NCI-H226 (cell line): ENCODE measurements at places on chromosomes 12 and 14.

GRCh38 chr12:110649341-110649847, 35.5 kb downstream of the TCTN1 start:
- no peak for DNase-seq

GRCh38 chr12:86945685-86946196, 689.5 kb upstream of the MGAT4C start:
- no peak for DNase-seq

DNA sequence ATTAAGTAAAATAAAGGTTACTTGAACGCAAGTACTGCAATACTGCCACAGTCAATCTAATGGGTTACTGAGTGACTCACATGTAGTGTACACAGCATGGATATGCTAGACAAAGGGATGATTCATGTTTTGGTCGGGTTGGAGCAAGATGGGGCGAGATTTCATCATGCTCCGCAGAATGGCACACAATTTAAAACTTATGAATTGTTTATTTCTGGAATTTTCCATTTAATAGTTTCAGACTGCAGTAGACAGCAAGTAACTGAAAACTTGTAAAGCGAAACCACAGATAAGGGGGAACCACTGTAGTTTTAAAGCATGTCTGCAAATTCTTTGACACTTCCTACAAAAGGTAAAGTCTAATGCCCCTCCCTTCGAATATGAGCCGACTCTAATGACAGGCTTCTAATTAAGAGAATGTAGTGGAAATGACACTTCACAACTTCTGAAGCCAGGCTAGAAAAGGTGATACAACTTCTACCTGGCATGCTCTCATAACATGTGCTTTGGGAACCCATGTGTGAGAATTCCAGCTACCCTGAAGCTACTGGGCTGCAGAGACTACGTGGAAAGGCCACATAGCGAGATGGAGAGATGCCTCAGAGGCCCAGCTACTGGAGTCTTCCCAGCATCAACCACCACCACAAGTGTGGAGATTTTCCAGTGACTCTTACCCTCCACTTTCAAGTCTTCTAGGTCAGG, 13.9 kb upstream of the TCP11L2 start:
- DNase-seq = peak; percentile 87

DNA sequence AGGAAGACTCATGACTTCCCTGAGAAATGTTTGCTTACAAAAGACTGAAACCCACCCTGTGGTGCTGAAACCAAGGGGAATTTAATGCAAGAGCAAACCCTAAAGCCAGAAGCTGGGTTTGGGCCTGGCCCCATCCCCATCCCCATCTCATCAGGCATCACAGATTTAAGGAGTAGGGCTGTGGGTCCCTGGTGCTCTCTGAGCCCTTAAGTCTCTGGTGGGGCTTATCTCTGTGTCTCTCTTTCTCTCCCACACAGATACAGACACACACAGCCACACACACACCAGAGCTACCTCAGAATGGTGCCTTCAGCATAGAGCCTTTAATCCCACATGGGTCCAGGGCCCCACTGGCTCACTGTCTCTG, 237.1 kb downstream of the SLC41A2 start:
- no peak for DNase-seq

- no peak for DNase-seq
Measured at GRCh38 chr12:123815968-123816367, 53.9 kb downstream of the DNAH10 start.

DNA sequence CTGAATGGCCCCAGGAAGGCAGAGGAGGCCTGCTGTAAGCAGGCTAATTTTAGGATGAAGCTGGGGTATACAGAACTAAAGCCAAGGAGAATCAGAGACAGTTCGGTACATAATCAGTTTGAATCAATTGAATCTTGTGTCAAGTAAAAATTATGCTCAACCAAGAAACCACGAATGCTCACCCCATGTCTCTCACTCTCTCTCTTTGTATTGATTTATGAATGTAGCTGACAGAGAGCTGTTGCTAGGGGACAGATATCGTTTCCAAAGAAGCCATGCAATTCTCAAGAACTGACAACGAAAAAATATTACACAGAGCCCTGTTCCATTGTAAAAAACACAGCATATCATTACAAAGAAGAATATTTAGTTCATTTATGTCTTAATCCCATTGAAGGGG, 151.1 kb upstream of the PKP2 start:
- no peak for DNase-seq

DNA sequence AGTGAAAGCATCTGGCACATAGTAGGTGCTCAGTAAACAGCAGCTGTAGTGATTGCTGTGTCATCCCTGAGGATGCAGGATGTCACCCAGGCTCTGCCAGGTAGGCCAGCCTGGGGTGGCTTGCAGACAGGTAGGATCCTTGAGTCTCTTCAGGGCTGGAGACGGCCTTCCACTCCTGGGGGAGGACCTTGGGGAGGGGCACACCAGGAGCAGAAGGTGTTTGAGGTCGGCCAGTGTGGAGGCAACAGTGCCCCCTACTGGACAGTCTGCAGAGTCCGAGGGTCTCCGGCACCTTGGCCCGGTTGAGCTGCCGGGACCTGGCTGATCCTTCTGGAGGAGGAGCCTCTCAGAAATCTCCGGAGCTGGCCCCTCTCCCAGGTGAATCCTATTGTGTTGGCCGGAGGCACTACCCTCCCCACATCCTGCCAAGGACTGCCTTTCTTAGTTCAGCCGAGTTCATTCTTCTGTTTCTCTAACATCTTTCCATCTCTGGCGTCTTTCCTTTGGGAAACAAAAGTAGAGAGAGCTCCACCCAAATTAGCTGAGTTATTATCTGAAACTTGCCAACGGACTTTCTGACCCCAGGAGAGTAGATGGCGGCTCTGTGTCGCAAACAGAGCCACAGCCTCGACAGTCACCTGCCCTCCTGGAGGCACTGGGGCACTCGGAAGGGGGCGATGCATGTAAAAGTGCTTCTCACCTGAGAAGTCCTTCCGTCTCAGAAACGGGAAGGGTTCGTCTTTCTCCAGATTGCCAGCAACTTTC, 41.8 kb upstream of the CLMN start:
- no peak for DNase-seq

DNA sequence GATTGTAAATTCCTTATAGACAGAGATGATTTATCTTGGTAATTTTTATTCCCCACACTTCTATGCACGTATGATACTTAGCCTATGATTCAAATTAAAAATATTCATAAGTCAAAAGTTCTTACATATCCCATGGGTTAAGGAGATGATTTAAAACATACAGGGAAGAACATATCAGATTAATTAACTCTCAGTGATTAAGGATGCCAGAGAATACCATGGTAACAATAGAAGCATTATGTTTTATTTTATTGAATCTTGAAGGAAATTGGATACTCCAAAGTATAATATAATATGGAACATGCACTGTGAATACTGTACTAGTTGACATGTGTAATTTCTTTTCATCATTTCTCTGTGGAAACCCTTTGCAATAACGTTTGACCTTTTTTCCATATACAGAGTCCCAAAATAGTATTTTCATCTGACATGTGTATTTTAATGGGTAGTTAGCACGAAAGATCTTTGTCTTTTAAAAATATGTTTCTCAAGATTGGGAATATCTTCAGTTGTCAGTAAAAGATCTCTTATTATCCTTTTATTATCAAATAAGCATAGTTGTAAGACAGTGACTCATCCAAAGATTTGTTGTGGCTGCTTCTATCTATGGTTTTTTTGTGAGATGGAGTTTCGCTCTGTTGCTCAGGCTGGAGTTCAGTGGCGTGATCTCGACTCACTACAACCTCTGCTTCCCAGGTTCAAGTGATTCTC, 166.7 kb downstream of the RAD51B start:
- peak; percentile 62 for DNase-seq

GRCh38 chr14:53060046-53060445, 93.1 kb downstream of the DDHD1 start:
- no peak for DNase-seq

GRCh38 chr12:108270035-108270848, 68.9 kb downstream of the CMKLR1 start:
- DNase-seq = no peak

GRCh38 chr12:56377310-56377988, 14.8 kb upstream of the APOF start:
- peak; percentile 48 for DNase-seq

DNA sequence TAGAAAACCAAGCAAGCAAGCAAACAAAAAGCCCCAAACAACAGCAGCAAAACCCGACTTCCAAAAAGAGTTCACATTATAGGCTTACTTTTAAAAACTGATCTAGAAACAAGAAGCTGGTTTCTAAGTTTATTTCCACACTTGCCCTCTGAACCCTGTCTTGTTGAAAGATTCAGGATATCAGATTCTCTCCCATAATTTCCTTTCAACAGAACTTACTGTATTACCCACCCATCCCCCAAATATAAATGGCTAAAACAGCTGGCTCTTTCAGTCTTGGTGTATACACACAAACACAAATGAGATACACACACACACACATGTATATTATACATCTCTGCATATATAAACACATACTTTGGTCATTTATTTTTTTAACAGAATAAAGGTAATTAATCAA, 460.9 kb downstream of the ZFP36L1 start:
- no peak for DNase-seq

DNA sequence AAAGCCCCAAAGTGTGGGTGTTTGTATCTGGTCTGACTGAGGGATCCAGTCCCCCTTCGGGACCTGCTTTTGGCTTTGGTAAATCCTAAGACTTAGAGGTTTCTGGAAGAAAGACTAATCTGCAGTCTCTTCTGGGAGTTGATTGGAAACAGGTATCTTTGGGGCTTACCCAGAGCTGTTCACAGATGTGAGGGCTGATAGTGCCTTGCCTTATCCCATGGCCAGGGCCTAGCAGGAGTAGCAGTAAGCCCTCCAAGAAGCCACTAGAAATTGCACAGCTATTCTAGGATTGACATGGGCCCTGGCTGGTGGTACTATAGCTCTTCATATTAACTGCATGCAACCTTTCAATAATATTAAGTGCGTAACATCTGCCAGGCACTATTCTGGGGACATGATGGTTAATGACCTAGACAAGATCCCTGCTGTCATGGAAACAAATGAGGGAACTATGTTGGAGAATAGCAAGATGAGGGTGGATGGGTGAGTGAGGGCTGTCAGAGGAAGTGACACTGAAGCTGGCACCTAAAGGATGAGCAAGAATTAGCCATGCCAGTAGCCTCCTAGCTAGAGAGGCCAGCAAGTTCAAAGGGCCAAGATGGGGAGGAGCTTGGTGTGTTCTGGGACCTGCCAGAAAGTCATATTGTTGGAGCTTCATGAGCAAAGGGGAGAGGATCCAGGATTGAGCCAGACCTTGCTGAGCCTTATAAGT, 71.7 kb downstream of the CRADD start:
- no peak for DNase-seq

- no peak for DNase-seq
Measured at GRCh38 chr12:91052026-91052425, 5.8 kb downstream of the KERA start.

GRCh38 chr12:117854339-117855012, 114.3 kb downstream of the KSR2 start:
- DNase-seq = peak; percentile 32

- no peak for DNase-seq
Measured at GRCh38 chr12:51941011-51941581, 10.4 kb upstream of the ACVR1B start.

DNA sequence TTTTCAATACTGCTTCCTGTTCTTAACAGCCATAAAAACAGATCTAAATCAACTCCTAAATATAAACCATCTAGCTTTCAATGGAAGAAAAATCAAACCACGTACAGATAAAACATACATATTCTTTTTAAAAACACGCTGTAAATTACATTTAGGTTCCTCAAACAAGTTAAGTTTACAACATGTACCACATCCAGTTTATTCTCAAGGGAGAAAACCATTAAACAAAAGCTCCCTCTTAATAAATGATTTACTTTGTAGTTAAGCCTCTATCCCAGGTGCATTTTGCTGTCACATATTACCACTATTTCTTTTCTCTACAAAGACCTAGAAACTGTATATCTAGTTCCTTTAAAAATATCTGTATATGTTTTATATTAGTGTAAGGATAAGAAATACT, 3.1 kb downstream of the NUMB start:
- DNase-seq = no peak

DNA sequence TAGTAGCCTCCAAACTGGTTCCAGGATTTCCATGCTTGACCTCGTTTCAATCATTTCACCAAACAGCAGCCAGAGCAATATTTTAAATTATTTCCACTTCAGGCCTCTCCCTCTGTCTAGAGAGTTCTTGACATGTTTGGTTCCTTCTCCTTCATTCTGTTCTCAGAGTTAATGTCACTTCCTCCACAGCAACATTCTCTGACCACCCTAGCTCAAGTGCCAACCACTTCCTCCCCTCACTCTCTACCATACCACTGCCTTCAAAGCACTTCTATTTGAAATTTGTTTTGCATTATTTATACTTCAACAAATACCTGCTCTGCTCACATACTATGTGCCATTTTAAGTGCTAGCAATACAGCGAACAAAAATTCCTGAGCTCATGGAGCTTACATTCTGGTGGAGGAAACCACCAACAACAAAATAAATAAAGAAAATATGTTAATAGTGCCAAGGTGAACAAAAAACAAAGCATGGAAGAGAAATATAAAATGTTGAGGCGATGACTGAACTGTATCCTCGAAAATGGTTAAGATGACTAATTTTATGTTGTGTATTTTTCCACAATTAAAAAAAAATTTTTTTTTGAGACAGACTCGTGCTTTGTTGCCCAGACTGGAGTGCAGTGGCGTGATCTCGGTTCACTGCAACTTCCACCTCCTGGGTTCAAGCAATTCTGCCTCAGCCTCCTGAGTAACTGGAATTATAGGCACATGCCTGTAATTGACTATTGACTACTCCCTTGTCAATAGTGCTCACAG, 17.3 kb downstream of the BAZ1A start:
- no peak for DNase-seq

GRCh38 chr14:21334202-21334906, 49.5 kb downstream of the SUPT16H start:
- no peak for DNase-seq

DNA sequence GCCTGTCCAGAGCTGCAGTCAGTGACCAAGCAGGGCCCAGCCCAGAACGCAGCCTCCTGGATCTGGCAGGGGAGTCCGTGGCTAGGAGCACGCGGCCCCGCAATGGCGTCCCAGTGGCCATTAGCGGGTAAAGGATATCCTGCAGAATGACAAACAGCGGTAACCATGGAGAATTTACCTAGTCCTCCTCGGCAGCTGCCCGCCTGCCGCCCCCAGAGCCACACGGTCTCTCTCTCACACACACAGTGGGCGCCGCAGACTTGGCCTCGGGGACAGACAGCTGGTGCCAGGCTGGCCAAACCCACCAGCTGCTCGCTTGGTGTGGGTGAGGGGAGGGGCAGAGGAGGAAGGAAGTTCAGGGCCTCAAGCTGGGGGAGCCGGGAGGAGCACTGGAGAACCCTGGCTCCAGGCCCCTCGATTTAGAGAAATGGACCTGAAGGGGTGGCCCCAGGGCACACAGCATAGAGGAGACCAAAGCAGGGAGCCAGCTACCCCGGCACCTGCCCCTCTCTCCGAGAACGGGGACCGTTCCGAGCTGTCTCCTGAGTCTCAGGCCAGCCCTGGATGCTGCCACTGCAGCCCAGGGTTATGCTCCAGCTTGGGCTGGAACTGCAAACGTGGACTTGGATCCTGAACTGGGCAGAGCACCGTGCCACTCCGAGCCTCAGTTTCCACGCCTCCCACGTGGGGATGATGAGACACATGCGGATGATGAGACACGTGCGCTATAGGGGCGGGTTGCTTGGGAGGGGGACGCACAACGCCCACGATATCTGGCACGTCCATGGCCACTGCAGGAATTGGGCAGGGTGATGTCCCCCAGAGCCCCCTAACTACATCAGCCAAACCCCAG, 3.4 kb downstream of the CDK2AP1 start:
- DNase-seq = no peak
